Activated naive CD8-positive, alpha-beta T cell treated with anti-CD3 and anti-CD28 coated beads for 36 hours (primary cell): ENCODE measurements at places on chromosomes 4 and X.
A peak's percentile ranks its signal among the peaks of the same experiment; 100 is the strongest.

- DNase-seq, result no peak
- H3K27me3 ChIP-seq, result no peaks in the 10 kb centered on the region
- H3K36me3 ChIP-seq, result no peaks in the 10 kb centered on the region
These were observed 103.7 kb upstream of the KLF3 start for GRCh38 chr4:38560340-38560739.

DNA sequence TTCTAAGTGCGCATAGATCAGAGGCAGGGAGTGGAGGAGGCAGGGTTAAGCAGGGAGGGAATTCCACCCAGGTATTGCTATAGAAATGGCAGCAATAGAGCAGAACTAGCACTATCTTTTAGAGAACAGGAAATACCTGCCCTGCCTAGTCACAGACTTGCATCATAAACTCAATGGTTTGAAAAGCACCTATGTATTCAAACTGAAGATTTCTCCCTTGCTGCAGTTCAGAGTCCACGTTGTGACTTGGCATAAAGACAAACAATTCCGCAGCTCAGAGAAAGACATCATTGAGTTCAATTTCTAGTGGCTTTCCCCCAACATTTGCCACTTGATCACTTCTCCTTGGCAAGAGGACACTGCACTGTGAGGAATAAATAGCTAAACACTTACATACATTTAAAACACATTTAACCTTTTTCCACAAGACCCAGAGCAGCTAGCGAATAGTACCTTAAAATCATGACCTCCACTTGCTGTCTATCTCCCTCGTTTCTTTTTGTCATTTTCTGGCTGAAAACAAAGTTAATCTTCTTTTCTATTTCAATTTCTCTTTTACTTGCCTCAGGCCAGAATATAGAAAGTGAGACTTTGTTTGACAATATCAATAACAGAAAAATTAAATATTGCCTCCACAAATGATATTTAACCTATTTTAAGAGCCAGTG is 42.4 kb downstream of the SLC7A11 start:
- H3K4me3 ChIP-seq, result no peak overlapping the region
- H3K36me3 ChIP-seq, result no peaks in the 10 kb centered on the region
- peaks cover 2% of the 10 kb centered on the region for H3K4me1 ChIP-seq

- H3K27me3 ChIP-seq, result no peaks in the 10 kb centered on the region
- no peak overlapping the region for H3K4me3 ChIP-seq
- no peak for DNase-seq
These were observed 61.6 kb downstream of the SEC24D start for GRCh38 chr4:118774321-118774720.

DNA sequence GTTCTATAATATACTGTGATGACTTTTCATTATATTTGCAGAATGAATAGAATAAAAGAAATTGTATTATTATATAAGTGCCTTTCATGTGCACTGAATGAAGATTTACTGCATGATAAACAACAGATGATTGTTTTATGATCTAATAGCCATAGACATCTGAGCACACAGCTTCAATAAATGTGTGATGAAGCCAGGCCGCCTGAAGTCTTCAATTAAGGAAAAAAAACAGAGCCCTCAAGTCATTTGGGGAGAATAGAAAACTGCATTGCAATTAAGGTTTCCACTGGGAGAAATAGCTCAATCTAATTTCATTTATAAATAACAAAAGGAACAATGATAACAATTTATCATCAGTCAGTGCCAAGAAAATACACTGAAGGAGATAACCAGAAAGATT is 955.2 kb downstream of the FSTL5 start:
- H3K27ac ChIP-seq, result no peak overlapping the region
- H3K4me1 ChIP-seq, result no peaks in the 10 kb centered on the region
- no peaks in the 10 kb centered on the region for H3K27me3 ChIP-seq
- no peak for DNase-seq
- no peaks in the 10 kb centered on the region for H3K36me3 ChIP-seq
- H3K4me3 ChIP-seq, result no peak overlapping the region

GRCh38 chr4:28148221-28148620 is 1287.6 kb downstream of the STIM2 start:
- no peak for DNase-seq
- no peak overlapping the region for H3K4me3 ChIP-seq

DNA sequence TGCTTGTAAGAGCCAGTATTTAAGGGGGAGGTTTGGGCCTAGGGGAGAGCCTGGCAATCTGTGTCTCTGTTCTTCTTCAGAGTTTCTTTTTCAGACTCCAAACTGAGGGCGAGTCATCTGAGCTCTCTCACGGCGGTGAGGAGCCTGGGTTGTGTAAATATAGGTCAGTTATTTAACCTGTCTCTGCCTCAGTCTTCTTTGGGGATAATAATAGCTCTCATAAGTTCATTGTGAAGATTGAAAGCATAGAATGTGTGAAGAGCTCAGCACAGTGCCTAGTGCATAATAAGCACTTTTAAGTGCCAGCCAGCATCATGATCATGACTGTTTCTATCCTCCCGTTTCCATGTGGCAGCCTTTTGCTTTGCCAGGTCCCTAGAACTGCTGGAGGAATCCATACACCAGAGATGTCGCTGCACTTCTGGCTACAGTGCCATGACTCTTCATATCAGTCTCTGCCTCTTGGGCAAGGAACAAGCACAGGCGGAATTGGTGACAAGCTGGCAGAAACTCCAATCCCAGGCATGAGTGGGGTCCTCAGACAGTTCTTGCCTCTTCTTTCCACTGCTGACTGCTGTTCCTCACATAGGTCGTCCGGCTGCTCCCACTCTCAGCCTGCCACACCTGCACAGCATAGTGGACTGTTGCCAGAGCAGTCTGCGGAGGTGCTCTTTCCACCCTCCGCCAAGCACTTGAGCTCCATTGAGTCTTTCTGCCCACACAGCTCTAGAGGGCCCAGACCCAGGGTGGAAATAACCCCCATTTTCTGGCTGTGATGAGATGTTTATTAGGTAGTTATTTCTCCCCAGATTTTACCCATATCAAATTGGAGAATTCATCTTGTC is 103.7 kb upstream of the MAML3 start:
- H3K27ac ChIP-seq, result no peak overlapping the region
- H3K36me3 ChIP-seq, result no peaks in the 10 kb centered on the region
- peaks cover 12% of the 10 kb centered on the region for H3K4me1 ChIP-seq
- DNase-seq, result no peak

- H3K27me3 ChIP-seq, result no peaks in the 10 kb centered on the region
- no peak overlapping the region for H3K4me3 ChIP-seq
- peaks cover 50% of the 10 kb centered on the region for H3K4me1 ChIP-seq
- DNase-seq, result no peak
- no peak overlapping the region for H3K27ac ChIP-seq
- peaks cover 45% of the 10 kb centered on the region for H3K36me3 ChIP-seq
These were observed 35.1 kb downstream of the BCOR start for GRCh38 chrX:40062525-40063155.

GRCh38 chr4:101020956-101021355 is 326.4 kb downstream of the PPP3CA start:
- H3K4me1 ChIP-seq, result peaks cover 40% of the 10 kb centered on the region
- no peaks in the 10 kb centered on the region for H3K27me3 ChIP-seq
- no peak overlapping the region for H3K4me3 ChIP-seq
- peaks cover 12% of the 10 kb centered on the region for H3K36me3 ChIP-seq
- peak overlapping the region; percentile 34 for H3K27ac ChIP-seq

- no peak overlapping the region for H3K27ac ChIP-seq
- DNase-seq, result no peak
- H3K4me3 ChIP-seq, result no peak overlapping the region
These were observed 86.3 kb downstream of the SMARCA5 start for GRCh38 chr4:143599827-143600226.

DNA sequence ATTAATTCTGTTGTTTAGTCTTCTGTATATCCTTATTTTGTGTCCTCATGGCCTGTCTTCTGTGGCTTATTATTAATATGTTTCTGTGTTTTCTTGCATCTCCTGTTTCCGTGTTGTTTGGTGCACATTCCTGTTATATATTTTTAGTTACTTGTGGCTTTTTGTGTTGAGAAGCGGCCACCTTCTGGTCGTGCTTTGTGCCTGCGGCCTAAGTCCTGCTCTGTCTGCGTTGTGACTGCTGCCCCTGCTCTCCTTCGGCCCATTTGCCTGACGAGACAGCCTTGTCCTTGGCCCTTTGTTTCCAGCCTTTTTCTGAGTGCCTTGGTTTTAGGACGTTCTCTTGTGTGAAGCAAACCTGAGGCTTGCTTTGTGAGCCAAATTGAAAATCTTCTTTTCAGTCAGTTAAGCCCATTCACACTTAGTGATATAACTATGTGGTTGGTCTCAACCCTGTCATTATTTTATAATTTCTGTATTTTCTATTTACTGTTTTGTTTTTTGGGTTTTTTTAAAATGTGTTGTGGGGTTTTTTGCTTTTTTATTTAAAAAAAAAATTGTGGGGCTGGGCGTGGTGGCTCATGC is 43.8 kb downstream of the TNIP2 start:
- no peak for DNase-seq
- H3K27me3 ChIP-seq, result no peaks in the 10 kb centered on the region
- H3K4me1 ChIP-seq, result peaks cover 22% of the 10 kb centered on the region
- H3K4me3 ChIP-seq, result no peak overlapping the region
- H3K27ac ChIP-seq, result no peak overlapping the region

DNA sequence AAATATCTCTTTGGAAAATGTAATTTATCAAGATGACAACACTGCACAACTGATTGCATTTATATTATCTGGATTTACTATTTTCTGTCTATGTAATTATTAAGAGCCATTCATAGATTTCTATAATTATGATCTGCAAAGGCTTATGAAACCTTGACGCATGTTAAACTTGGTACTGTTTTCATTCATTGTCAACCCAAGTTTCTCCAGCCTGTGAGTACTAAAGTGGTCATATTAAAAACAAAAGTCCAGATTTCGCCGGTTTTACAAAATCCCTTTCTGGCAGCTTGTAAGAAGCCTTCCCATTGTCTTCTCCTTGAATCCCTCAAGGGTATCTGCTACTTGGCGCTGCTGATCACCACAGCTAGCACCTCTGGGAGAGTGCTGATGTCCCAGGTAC is 19.7 kb upstream of the GRPR start:
- H3K4me1 ChIP-seq, result no peaks in the 10 kb centered on the region
- no peak overlapping the region for H3K27ac ChIP-seq

DNA sequence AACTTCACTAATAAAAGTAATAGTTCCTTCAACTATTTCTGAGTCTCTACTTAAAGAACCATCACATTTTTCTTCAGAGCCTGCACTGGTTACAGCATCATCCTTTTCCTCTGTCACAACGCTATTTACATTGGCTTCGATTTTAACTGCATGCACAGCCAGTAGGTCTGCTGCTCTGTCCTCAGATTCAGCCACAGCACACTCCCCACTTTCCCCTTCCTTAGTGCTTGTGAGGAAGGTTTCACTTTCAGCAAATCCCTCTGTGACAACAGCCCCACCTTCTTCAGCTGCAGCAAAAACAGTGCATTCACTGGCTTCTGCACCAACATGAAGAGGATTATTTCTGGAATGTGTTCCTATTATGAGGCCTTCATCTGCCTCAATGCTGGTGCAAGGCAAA is 25.7 kb downstream of the BOD1L1 start:
- no peaks in the 10 kb centered on the region for H3K27me3 ChIP-seq
- H3K4me3 ChIP-seq, result no peak overlapping the region
- H3K4me1 ChIP-seq, result no peaks in the 10 kb centered on the region
- DNase-seq, result no peak

DNA sequence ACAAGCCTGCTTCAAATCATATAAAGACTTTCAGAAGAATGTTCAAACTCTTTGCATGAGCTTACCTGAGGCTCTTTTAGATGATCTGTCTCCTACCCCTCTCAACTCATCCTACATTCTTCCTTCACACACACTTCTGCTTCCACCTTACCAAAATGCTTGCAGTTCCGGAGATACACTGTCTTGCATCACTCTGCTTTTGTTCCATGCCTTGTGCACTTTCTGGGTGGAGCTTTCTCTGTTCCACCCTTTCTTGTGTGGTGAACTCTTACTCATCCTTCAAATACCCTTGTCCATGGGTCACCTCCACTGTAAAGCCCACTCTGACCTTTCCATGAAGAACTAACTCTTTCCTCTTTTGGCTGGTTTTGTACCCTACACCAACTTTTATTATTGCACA is 18.4 kb upstream of the MGST2 start:
- peaks cover 4% of the 10 kb centered on the region for H3K27me3 ChIP-seq
- DNase-seq, result no peak
- no peak overlapping the region for H3K4me3 ChIP-seq
- peaks cover 3% of the 10 kb centered on the region for H3K4me1 ChIP-seq

DNA sequence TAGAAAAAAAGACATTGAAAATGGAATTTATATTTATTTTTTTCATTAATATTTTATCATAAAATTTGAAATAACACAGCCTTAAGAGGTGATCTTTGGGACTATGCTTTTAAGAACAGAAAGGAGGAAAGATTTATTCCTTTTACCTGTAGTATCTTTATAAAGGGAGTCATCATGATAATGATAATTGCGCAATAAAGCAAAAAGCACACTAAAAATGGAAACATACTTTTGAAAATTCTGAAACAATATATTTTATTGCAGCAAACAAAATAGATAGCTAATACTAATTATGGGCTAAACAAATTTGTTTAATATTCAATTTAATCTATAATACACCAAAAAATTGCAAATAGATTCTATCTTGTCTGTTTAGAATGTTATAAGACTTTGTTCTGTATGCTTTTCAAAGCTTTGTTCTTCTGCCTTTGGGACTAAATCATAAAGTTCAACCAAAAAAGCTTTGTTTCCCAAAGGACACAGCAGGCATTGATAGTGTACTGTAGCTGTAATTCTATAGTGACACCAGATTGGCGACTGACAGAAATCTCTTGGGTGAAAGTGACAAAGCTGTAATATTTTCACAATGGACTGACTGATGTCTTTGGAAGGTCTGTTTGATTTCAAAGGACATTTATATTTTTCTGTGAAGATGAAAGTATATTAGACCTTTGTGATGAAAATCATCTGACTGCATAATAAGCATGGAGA is 2156.6 kb upstream of the TENM3 start:
- H3K36me3 ChIP-seq, result no peaks in the 10 kb centered on the region
- H3K27ac ChIP-seq, result no peak overlapping the region
- H3K4me3 ChIP-seq, result no peak overlapping the region
- DNase-seq, result no peak
- peaks cover 6% of the 10 kb centered on the region for H3K27me3 ChIP-seq

DNA sequence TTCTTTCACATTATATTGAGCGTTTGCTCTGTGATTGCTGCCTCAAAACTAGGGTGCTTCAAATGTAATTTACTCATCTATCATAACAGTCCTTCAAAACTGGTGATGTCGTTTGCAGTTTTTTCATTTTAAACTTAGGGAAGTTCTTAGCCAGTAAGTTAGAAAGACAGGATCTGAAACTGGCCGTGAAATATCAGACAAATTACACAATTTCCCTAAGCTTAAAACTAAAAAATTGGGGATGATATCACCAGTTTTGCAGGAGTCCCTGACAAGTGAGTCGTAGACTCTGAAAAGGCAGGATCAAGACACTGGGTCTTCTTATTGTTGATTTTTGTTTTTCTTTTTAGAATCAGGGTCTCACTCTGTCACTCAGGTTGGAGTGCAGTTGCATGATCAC is 44.8 kb downstream of the MOB1B start:
- no peaks in the 10 kb centered on the region for H3K27me3 ChIP-seq
- H3K36me3 ChIP-seq, result peaks cover 10% of the 10 kb centered on the region
- H3K4me3 ChIP-seq, result no peak overlapping the region
- no peak overlapping the region for H3K27ac ChIP-seq

DNA sequence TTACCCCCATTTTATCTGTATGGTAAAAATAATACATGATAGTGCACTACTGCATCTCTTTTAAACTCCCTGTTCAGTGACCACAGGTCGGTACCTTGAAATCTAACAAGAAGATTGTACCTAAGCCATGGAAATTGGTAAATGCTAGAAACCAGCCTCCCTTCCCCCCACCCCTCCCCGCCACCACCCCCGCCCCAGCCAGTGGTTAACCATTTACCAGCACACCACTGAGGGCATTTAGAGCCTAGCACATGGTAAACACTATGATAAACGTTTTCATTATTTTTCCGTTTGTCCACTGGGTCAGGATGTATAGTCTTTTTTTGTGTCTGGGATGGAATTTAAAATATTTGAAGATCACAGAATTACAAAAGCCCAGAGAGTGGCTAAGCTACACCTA is 703 bp upstream of the FTSJ1 start:
- H3K36me3 ChIP-seq, result peaks cover 22% of the 10 kb centered on the region
- no peaks in the 10 kb centered on the region for H3K27me3 ChIP-seq
- peaks cover 12% of the 10 kb centered on the region for H3K4me1 ChIP-seq
- DNase-seq, result no peak
